ENCODE measurements at places on chromosomes 3 and 15. TPM values are rescaled to one million over a fixed set of nuclear protein-coding genes. Genes with fewer than 3 reads are reported as not detected.

The C3orf49 gene
- total RNA-seq = not detected

DNA sequence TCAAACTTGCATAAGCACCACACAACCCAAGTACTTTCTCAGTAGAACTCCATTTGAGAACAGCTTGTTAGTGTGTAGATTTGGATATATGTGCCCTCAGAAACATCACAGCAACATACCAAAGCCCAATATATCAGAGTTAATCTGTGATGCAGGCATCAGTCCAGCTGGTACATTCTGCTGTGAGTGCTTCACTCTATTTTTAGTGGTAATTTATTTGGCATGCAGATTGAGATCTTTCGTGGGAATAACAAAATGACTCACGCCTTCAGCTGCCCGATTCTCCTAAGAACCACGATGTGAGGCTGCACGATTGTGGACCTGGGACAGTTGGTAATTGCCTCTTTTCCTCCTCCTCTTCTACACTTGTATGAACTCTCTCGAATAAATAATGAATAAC lies 730.7 kb downstream of the SQOR start:
- no peak for DNase-seq

DNA sequence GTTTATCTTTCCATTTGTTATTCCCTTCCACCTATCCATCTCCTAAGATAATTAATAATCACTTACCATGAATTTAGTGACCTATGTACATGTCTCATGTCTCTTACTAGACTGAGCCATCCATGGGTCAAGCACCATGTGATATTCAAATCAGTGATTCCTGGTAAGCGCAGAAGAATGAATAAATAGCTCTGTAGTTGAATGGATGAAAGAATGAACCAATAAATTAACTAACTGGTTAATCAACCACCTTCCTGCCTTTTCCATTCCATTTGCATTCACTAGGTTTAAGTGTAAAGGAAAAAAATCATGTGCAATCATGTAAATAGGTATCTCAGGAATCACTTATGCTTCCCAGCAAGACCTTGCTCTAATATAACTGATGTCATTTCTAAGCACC lies 779.5 kb downstream of the NTRK3 start:
- DNase-seq = no peak

The SMCO1 gene
- total RNA-seq = not detected

- DNase-seq = no peak
Observed at GRCh38 chr15:74543583-74543982, 2.6 kb downstream of the ARID3B start.

Measured in Panc1 (cell line).